Astrocyte (in vitro differentiated cells and primary cell): ENCODE measurements at places on chromosomes 16 and 17.

DNA sequence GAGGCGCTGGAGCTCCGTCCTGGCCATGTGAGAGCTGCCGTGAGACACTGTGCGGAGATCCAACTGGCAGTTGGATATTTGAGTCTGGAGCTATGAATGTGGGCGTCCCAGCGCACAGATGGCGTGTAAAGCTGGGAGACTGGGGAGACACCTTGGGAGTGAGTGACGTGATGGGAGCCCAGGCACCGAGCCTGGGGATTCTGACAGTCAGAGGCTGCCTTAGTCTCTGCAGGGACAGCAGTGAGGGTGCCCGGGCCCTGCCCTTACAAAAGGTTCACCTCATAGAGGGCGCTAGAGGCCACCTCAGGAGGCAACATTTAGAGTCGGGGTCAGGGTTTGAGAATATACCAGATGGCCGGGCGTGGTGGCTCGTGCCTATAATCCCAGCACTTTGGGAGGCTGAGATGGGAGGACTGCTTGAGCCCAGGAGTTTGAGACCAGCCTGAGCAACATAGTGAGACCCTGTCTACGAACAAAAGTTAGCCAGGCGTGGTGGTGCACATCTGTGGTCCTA, 194.1 kb upstream of the GSE1 start:
- no peak for DNase-seq

DNA sequence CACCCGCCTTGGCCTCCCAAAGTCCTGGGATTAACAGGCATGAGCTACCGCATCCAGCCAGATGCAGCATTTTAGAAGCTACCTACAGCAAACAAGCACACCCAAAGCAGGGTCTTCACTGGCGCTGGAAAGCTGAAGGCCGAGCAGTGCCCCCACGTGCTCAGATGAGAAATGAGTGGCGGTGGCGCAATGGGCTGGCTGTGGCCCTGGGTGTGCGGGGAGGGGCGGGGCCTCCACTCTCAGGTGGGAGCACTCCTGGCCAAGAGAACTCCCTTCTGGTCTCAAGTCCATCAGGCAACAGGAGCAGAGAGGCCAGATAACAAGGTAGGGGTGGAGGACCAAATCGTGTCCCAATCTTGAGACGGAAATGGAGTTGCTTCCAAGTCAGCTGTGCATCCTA, 12.1 kb downstream of the TMEM11 start:
- DNase-seq = no peak

DNA sequence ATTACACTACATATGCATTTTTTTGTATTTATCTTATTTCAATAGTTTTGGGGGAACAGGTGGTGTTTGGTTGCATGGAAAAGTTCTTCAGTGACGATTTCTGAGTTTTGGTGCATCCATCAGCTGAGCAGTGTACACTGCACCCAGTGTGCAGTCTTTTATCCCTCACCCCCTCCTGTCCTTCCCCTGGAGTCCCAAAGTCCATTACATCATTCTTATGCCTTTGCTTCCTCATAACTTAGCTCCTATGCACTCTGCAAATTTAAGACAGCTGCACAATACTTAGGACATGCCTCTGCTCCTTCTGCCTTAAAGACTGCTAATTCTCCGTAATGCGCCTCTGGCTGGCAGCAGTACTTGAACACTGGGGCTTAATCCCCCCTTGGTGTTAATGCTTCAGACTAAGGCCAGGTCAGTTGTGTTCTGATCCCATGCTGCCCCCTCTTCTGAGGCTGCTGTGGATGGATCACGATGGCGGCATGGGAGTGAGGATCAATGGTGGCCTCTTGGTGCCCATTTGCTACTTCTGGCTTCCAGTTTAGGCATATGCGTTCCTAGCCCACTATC, 146.2 kb downstream of the PARN start:
- no peak for DNase-seq

GRCh38 chr16:86681031-86681756, 102.8 kb downstream of the FOXL1 start:
- DNase-seq = peak; percentile 73

DNA sequence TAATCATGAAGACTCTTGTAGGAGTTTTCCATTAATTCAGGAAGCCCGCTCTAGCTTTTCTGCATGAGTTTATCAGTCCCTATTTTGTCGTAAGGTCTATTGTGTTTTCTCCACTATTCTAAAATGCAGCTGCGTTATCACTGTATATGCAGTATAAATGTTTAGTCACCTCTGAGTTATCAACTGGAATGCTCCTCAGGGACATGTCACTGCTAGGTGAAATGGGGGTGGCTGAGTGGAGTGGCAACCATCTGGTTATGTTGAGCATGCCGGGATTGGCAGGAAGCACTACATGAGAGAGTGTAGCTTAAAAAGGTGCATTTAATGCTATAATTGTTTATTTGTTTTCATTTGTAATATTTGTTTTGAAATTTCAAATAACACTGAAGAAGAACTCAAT, 285.2 kb upstream of the ELAC2 start:
- DNase-seq = no peak

DNA sequence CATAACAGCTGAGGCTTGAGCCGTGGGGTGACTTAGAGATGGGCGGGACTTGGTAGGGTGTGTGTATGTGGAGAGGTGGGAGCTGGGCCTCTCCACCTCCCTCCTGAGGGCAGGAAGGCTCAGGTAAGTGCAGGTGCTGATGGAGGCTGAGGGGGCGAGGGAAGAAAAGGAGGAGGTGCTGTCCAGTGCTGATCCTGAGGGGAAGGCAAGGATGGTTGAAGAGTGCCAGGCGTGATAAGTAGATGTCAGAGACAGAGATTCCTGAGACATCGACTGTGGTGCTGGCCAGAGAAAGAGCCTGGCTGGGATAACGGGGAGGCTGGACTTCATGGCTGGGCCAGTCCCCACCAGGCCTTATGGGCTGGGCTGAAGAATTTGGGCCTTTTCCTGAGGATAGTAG, 159.1 kb downstream of the SDK2 start:
- no peak for DNase-seq

- DNase-seq = peak; percentile 38
Measured at GRCh38 chr17:69734656-69735055, 320.2 kb downstream of the MAP2K6 start.

GRCh38 chr17:81487487-81488275, 24.9 kb downstream of the ACTG1 start:
- DNase-seq = no peak

DNA sequence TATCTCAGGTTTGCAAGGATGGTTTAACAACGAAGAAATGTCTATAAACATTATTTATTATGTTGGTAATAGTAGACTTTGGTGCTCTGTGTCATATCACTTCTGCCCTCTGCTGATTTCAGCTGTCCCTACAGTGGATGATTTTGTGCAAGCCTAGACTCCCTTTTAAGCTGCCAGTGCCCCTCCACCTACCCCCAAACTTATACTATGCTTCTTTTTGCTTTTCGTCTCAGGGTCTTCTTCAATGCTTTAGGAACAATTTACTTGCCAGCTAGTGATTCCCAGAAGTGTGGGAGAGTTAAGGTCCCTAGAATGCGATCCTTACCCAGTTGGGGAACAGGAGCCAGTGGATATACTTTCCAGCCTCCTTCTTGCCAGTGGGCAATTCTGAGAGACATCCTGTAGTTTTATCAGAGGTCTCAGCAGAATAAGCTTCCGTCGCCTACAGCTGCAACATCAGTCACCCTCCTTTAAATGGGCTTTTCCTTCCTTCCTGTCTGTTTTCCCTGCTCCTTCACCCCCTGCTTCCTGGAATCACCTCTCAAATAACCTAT, 4.1 kb downstream of the ICAM2 start:
- no peak for DNase-seq
